ENCODE measurements at places on chromosomes 4 and X.

GRCh38 chr4:118877797-118878196 is 10.9 kb upstream of the SYNPO2 start:
- no peak for DNase-seq

DNA sequence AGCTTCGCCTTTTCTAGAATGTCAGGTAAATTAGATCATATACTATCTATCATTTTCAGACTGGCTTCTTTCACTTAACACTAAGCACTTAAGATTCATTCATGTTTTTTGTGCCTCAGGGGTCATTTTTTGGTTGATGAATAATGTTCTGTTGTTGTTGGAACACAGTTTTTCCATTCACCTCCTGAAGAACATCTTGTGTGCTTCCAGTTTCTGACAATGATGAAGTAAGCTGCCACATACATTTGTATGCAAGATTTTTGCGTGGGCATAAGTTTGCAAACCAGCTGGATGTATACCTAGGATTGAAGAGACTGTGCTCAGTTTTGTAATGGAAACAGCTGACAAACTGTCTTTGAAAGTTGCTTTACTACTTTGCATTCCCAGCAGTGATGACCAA is 37.6 kb downstream of the MAGEA9 start:
- no peak for DNase-seq

- no peak for DNase-seq
Measured at GRCh38 chrX:128805236-128805635, 718.1 kb downstream of the SMARCA1 start.

GRCh38 chrX:2507904-2508627 is 7.3 kb upstream of the DHRSX start:
- DNase-seq: no peak

DNA sequence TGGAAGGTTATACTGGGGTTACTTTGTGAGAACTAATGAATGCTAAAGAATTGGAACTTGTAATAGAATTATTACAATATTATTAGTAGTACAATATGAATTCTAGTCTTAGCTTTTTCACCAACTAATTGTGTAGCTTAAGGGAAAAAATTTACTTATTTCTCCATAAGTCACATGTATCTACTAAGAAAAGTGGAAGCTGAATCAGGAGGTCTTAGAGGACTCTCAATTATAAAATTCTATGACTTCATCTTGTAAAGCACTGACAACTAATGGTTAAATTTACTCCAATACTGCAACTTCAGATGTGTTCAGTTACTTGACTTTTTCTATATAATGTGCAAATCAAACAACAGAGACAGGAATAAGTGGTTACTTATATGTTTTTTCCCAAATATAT is 899 bp upstream of the TMPRSS11D start:
- no peak for DNase-seq

DNA sequence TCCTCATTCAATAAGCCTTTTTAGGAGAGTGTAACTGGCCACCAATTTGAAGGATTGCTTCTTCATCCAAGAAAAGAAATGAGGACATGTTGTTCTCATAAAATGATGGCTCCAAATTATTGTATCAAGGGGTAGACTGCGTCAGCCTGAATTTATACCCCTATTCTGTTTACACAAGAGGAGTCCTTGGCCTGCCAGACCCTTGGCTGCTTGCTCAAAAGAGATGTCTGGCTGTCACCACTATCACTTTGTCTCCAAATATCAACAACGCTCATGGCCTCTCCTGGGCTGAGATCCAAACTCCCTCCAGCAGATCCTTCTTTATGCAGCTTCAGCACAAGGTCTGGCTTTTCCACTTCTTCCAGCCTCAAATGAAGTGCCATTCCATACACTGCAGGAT is 127.9 kb downstream of the OR13H1 start:
- no peak for DNase-seq

GRCh38 chr4:51909236-51909703 is 66.3 kb downstream of the DCUN1D4 start:
- no peak for DNase-seq

DNA sequence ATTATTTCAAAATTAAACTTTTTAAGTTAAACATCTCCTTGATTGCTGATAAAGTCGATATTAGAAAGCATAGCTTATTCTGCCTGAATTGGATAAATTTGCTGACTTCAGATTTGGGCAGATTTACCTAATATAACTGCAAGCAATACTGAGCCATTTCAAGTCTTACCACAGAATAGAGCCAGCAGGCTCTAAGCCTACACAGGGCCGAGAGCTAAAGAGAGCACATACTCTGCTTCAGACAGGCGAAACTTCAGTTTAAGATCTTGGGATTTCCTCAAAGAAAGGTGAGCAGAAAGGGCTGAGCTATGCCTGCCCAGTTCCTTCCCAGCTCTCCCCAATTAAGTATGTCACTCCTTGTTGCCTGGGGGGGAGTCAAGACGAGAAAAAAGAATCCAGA is 240.6 kb upstream of the NOCT start:
- DNase-seq: no peak

DNA sequence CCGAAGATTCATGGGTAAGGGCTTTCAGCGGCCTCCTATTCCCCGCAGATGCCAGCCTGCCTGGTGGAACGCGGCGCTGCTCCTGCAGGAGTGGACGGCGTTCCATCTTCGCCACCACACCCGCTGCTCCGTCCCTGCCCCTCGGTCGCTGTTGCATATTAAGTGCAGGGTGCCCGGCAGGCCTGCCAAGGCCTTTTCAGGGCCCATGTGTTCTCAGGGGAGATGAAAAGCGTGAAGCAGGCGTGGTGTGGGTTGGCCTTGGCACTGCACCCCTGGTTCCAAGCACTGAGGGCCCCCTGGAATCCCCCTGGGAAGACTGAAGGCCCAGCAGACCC is 52.0 kb downstream of the SORCS2 start:
- no peak for DNase-seq

- no peak for DNase-seq
Measured at GRCh38 chrX:112841820-112842157, 1.2 kb upstream of the AMOT start.

- DNase-seq: no peak
Measured at GRCh38 chr4:145218251-145218650, 37.9 kb upstream of the OTUD4 start.

GRCh38 chr4:152155070-152155469 is 380.8 kb downstream of the FBXW7 start:
- no peak for DNase-seq

- DNase-seq: no peak
Measured at GRCh38 chrX:130691576-130691975, 211.4 kb downstream of the ENOX2 start.

- DNase-seq: no peak
Measured at GRCh38 chrX:104351173-104351769, 96.5 kb upstream of the ESX1 start.

GRCh38 chr4:6492027-6492590 is 19.7 kb upstream of the PPP2R2C start:
- DNase-seq: no peak

- no peak for DNase-seq
Measured at GRCh38 chrX:129802863-129803262, 23.1 kb downstream of the SASH3 start.

GRCh38 chrX:152245213-152245612 is 106.8 kb upstream of the MAGEA10 start:
- no peak for DNase-seq

DNA sequence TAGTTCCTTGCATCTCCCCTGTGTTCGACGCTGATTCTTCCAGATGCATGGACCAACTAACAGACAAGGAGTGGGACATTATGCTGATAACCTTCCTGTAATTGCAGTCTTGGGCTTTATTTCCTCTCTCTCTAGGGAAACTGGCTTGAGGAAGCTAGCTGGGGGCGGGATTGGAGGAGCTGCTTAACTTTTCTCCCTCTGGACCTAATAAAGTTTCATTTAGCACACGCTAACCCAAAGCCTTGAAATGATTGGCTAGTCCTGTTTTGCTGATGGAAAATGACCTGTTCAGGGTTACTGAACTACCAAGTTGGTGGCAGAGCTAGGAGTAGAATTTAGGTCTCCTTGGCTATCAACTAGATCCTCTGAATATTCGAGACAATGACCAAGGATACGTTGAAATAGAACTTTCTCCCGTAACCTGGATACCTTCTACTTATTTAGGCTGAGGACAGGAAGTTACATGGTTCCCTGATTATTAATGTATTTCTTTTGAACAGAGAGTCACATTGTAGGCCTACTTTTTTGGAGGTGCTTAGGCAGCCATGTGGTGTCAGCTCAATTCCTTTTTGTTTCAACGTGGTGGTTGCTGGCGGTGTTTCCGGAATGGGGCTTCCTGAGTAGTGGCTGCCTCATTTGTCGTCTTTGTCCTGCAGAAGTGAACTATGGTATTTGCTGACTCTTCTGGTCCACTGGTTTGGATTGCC is 2.0 kb downstream of the PGK1 start:
- peak; percentile 42 for DNase-seq

GRCh38 chr4:43758836-43759235 is 689.8 kb downstream of the KCTD8 start:
- no peak for DNase-seq

DNA sequence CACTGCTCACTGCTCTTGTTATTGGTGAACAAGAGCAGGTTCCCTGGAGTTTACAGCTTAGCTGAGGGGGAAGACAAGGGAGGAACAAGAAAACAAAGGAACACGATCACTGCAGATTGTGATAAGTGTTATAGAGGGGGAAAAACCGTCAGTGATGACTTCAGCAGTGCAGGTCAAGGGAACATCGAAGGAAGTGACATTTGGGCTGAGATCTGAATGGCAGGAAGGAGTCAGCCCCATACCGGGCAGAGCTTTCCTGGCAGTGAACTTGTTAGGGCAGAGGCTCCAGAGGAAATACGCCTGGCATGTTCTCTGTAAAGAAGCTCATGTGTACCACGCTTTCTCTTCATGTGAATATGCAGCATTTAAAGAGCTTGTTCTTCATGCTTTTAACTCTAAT is 78.1 kb downstream of the LDB2 start:
- DNase-seq: no peak

GRCh38 chr4:42216664-42217063 is 64.2 kb upstream of the BEND4 start:
- DNase-seq: no peak

- no peak for DNase-seq
Measured at GRCh38 chrX:69289046-69289792, 124.0 kb upstream of the PJA1 start.

GRCh38 chr4:6300359-6300758 is 30.7 kb downstream of the WFS1 start:
- no peak for DNase-seq

- DNase-seq: no peak
Measured at GRCh38 chr4:126238013-126238412, 923.3 kb downstream of the FAT4 start.

DNA sequence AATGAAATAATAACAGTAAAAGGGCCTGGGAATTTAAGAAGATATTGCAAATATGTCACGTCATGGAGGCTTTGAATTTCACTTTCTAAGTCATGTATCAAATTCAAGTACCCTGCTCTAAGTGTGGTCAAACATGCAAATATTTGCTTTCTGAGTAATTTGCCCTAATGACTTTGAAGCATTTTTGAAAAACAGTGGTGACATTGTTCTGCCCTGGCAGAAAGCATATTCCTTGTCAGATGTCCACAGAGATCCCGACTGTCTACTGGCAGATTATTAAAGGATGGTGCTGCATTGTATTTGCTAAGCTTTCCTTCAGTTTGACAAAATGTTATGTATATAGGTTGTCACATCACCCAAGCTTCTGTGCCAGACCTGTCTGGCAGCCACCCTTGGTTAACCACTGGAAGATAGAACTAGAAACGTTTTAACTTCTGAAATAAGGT is 92.5 kb downstream of the ANK2 start:
- no peak for DNase-seq

DNA sequence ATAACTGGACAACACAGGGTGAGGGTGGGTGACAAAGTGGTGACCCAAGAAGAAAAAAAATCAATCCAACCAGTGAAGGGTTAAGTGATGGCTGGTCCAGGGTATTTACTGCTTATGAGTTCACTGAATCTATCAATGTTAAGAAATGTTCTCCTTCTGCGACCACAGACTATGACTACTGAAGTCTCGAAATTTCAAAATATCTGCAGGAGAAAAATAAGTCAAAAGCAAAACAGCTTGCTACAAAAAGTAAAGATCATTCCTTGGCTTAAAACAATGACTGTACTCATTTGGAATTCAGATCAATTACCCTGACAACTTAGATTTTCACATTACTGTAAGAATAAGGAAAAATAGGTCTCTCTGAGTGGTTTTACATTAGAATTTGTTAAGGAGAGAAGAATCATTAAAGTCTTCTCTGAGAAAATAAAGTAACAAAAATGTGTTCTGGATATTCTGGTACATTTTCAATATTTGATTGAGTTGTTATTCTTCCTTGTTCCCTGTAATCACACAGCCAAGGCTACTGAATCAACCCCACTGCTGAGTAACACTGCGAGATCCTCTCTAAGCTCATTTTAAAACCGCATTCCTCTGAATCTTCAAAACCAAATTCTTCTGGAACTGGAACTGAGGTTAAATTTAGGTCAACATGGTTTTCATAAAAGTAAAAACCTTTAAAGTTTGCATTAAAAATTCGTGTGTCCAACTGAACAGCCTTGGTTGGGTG is 22.7 kb downstream of the SMPX start:
- no peak for DNase-seq

- DNase-seq: no peak
Measured at GRCh38 chr4:77877771-77878565, 15.3 kb downstream of the MRPL1 start.

DNA sequence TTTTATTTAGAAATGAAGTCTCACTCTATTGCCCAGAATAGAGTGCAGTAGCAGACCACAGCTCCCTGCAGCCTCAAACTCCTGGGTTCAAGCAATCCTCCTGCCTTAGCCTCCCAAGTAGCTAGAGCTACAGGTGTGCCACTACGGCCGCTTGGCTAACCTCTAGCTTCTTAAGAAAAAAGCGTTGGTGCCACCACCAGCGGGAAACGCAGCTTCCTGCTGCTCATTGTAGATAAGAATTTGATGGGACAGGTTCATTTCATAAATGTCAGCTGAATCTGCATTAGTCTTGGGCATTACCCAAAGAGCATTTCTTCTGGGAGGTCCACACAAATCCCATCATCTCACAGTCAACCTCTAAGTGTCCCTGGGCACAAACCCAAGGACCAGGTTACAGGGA is 33.2 kb upstream of the NAP1L5 start:
- DNase-seq: no peak

- DNase-seq: no peak
Measured at GRCh38 chr4:88045021-88045420, 37.6 kb downstream of the PKD2 start.

DNA sequence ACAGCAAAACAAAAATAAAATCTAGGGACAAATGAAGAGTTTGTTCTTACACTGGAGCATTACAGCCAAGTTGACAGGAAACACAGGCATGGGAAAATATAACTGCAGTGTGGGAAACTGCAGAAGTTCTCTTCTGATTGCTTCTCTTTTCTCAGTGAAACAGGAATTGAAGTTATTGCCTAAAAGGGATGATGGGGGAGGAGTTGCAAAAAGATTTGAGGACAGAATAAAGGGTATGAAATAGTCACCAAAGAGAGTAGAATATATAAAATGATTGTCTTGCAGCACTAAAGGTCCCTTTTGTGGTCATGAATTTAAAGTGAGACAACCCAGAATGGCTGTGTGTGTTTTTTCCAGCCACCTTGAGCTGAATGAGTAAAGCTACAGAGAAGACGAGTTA is 103.7 kb downstream of the JADE1 start:
- DNase-seq: no peak

All from activated CD4-positive, alpha-beta memory T cell treated with anti-CD3 and anti-CD28 coated beads, Interleukin-2, amount 10 ng/mL, durations not matched to agents 7 days and 5 days (primary cell).